Left ventricle myocardium superior (tissue), 1 donor: ENCODE measurements at places on chromosomes 2 and 18.

GRCh38 chr2:219124381-219125110, 36.1 kb downstream of the NHEJ1 start:
- no peak for DNase-seq

- no peak for DNase-seq
Measured at GRCh38 chr18:22207021-22207758, 37.8 kb downstream of the GATA6 start.

DNA sequence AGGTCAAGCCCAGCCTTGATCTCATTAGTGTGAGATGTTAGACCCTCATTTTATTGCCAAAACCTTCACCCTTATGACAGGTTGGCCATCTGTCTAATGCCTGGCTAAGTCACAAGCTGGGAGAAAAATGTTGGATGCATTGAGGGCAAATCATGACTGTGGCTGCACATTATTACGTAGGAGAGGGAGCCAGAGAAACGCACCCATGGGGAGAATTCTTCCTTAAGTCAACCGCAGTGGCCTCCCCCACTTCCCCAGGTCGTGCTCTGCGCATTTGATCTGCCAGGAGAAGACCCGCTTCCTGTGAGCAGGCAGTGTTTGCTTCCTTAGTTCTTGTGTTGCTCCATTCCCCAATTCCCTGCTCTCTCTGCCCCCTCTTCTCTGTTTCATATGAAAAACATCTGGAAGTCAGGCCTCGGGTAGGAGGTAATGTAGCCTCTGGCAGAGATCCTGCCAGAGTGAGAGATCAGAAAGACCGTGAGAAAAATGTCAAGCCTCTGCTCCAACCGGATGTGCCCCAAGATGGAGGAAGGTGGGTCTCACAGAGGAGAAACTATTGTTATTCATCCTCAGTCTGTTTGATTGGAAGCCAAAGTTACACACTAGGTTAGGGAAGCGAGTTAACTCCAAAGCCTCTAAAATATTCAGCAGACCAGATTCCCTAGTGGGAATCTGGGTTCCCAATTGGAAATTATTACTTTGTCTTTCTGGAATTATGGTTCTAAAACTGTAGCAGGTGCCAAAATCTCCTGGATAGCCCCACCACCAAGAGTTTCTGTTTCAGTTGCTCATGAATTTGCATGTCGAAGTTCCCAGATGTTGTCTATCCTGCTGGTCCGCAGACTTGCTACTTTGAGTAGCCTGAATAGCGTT, 144.3 kb upstream of the PELI1 start:
- DNase-seq, result no peak

- no peak for DNase-seq
Measured at GRCh38 chr2:40935349-40935748, 483.5 kb upstream of the SLC8A1 start.
